Fibroblast of skin of left quadriceps (primary cell): ENCODE measurements at places on chromosomes 1 and 21.

- DNase-seq, result no peak
Observed at GRCh38 chr1:25780318-25781129, 19.5 kb upstream of the SELENON start.

DNA sequence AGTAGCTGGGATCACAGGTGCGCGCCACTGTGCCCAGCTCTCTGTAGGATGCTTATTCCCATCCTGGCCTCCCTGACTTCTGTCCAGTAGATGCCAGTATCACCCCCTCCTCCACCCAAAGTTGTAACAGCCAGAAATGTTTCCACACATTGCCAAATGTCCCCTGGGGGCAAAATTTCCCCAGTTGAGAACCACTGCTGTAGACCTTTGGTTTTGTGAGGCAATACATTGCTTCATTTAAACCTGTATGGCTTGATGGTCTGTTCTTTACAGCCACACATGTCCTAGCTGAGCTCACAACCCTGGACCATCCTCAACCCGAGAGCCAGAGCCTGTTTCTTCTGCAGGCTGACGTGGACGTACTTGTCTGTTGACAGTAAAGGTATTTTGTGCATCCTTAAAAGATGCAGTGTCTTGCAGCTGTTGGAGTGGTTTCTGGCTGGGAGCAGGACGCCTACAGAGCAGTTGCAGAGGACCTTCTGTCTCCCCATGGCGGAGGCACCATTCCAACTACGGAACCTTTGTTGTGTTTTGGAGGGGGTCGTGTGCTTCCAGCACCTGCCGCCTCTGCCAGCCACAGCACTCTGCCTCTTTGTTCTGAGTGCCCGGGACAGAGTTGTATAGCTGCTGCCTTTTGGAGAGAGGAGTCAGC is 26.6 kb downstream of the DOP1B start:
- DNase-seq, result no peak

- DNase-seq, result no peak
Observed at GRCh38 chr1:225597926-225598575, 54.9 kb downstream of the ENAH start.

GRCh38 chr1:43991476-43992231 is at the start of gene CCDC24:
CCDC24 (plus strand) TSS chr1:43991599; CDS start chr1:43991879, 280 bp downstream.
- peak; percentile 44 for DNase-seq

GRCh38 chr1:240478536-240478935 is 133.4 kb downstream of the GREM2 start:
- DNase-seq, result no peak

GRCh38 chr21:37460196-37460595 is 93.6 kb downstream of the DYRK1A start:
- DNase-seq, result no peak

- no peak for DNase-seq
Observed at GRCh38 chr1:112636597-112637253, 17.1 kb downstream of the CAPZA1 start.

GRCh38 chr1:179761846-179762640 is 19.0 kb downstream of the FAM163A start:
- DNase-seq, result no peak

DNA sequence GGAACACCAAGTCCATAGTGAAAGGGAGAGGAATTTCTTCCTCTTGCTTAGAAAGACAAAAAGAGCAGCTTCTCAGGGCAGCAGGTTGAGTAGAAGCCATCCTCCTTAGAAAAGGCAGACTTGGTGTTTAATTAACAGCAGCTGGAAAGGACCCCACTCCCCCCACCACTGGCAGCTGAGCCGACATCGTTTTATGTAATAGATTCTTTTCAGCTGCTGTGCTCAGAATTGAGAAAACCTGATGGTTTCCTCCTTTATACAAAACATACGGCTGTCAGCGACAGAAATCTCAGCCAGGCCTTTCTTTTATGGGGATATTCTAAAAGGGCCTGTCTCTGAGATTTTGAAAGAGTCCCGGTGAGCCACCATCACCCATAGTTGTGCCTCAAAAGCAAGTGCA is 49.9 kb downstream of the MAN1C1 start:
- DNase-seq, result no peak

GRCh38 chr1:25952841-25953401 is 44.9 kb downstream of the PAFAH2 start:
- peak; percentile 59 for DNase-seq

DNA sequence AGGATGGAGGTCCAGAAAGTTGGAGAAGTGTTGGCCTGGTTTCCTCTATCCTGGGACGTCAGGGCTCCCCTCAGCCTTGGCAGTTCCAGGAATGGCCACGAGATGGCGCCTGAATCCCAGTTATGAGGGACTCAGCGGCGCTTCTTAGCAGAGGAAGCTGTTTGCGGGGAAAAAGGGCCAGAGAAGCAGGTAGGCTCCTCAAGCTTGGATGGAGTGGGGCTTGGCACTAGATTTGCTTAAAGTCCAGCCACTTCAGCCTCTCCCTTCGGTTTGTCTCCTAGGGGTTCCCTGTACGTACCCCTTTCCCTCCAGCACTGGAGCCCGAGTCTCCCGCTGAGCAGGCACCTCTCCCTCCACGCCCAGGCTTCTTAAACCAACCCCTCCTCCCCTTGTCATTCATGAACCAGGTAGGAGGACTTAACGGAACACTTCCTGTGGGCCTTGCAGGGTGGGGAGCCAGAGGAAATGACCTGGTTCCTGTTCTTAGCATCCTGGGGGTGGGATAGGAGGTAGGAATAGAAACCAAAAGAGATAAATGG is 32.0 kb upstream of the TENT5B start:
- DNase-seq, result peak; percentile 51

DNA sequence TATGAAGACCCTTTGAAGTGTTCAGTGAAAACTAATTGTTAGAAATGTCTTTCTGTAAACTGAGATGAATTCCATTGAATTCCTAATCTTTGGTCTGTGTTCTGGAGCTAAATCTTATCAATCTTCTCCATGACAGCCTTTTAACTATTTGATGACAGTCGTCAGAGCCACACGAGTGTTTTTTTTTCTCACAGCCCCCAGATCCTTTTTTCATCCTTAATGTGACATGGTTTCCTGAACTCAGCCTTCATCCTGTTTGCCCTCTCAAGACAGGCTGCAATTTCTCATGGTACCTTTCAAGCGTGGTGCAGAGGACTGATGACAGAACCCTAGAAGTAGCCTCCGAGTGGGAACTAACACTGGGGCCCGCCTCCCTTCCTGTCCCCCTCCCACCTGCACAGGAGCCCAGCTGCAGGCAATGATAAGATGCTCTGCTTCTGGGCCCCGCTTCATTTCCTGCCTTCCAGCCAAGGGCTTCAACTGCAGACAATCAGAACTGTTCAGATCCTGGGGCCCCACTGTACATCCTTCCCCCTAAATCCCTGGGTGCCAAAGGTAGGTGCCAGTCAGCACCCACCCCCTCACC is 114.6 kb upstream of the VAV3 start:
- DNase-seq, result no peak

GRCh38 chr1:24301785-24302175 is 17.4 kb upstream of the GRHL3 start:
- peak; percentile 44 for DNase-seq

DNA sequence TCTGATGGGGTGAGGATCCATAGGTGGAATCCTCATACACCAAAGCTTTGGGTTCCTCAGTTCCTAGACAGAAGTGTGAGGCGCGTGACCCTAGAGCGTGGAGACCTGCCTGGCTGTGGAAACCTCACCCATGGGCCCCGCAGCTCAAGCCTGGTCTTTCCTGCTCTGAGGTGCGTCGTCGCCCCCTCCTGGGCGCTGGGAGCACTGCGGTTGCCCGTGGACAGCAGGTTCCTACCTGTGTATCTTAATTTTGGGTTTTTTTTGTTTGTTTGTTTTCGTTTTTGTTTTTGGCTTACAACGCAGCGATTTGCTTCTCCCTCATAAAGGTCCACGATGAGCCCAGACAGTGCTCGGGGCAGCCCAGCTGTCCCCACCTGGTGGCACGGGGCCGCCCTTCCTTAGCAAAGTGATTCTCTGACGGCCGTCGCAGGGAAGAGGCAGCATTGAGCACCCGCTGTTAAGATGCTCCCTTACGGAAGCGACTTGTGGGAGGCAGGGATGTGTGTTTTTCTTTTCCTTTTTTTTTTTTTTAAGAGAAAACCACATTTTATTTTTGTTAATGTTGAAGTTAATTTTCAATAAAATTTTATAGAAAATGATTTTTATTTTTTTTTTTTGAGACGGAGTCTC is 36.5 kb upstream of the TRAPPC10 start:
- peak; percentile 20 for DNase-seq

GRCh38 chr1:24932284-24932683 is 2.2 kb upstream of the RUNX3 start:
- DNase-seq, result no peak

- no peak for DNase-seq
Observed at GRCh38 chr1:10939654-10940450, 72.6 kb upstream of the TARDBP start.

- no peak for DNase-seq
Observed at GRCh38 chr1:221699577-221699976, 42.3 kb downstream of the DUSP10 start.

DNA sequence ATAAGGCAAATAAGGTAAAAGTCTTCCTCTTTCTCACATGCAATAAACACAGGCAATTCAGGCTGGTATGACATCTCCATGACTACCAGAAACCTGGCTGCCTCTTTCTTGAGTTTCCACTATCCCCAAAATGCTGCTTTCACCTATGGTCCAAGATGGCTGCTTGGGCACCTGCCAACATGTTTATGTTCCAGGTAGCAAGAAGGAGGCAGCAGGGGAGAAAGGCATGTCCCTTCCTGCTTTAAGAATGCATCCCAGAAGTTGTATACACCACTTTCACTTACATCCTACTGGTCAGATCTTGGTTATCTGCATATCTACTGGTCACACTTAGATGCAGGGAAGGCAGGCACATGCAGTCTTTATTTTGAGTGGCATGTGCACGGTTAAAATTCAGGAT is 19.4 kb upstream of the ACOT11 start:
- DNase-seq, result no peak
